ENCODE measurements at places on chromosomes 6 and 20.

DNA sequence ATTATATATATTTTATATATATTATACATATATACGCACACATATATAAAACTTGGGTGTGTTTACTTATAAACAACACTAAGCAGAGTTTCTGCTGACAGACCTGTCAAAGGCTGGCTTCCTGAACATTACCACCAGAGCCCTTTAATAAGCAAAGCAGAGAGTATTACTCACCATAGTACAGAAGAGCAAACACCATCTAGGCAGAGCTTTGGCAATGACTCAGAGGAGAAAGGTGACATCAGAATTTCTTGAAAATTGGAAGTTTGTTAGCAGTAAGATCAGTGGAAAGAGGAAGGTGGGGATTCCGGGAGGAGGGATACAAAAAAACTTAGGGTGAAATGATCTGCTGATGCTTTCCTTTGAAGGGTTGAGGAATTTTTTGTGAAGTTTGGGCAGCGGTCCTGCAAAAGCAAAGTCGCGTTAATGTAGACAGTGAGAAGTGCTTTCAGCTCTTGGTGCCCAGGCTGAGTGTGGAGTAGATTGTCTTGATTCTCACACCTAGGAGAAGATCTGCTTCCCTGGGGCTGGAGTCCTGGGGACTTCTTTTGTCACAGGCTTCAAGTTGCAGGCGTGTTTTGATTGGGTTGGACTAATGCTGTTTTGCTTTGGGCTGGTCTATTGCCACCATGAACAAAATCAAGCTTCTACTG lies 109.6 kb upstream of the BACH2 start:
- DNase-seq: no peak

GRCh38 chr6:142011156-142011555 lies 121.6 kb upstream of the GJE1 start:
- DNase-seq: peak; percentile 24

- DNase-seq: no peak
Measured at GRCh38 chr6:111952274-111952673, 79.0 kb upstream of the FYN start.

DNA sequence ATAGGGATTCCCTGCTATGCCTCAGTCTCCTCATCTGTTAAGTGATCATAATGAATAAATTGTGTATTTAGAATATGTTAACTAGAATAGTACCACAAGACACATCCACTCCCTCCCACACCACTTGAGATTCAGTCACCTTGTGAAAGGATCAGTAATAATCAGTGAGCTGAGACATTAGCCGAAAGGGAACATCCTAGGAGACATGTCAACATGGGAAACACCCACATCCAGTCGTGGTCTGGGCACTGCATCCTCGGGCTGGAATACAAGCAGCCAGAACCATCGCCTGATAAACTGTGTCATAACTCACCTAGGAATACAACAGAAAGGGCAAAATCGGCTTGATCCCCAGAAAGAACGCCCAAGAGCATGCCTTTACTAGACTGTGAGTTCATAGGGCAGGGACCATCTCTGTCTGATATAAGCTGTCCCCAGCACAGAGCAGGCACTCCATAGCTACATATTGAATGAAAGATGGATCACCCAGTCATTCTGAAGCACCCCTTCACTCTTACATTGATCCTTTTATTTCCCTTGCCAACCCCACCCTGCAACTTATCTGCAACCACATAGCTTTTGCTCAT lies 23.9 kb downstream of the RIPOR2 start:
- DNase-seq: no peak

GRCh38 chr6:70700922-70701876 lies 33.5 kb downstream of the SMAP1 start:
- DNase-seq: no peak

DNA sequence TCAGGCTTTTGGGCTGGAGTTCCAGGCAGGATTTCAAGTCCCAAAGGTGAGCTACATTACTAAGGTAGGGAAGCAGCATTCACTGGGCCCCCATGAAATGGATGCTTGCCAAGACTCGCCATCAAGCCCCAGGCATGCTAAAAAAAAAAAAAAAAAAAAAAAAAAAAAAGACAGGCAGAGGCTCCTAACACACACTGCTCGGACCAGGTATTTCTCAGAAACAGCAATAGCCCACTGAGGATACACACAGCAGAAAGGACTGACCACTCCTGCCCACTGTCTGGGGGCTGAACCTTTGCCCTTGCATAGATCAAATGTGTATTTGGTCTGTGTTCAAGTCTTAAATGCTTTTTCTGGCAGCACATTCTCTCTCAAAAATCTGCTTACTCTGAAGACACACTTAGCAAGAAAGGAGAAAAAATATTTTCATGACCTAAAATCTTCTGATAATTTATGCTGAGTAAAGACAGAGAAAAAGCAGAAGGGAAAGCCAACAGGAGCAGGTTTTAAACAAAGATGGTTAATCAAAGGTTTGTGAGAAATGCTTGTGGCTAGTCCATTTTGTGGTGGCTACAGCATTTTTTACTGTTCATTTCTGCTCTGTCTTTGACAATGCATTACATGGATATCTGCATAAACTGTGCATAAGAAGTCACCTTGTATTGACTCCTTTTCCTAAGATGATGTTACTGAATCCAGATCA lies 37.9 kb upstream of the BEND6 start:
- no peak for DNase-seq

DNA sequence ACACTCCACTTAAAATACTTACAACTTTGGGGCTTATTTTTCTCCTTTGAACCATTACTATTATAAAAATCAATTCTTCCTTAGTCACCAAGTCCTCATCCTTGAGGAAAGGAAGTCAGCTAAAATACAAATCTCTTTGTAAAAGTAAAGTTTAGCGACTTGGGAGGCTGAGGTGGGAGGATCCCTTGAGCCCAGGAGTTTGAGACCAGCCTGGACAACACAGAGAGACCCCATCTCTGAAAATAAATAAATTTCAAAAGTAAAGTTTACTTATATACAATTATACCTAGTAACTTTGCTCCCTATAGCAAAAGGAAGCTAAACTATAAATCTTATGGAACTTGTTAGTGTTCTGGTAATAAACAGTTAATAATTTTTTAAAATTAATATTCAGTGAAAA lies 40.4 kb downstream of the MYB start:
- no peak for DNase-seq

DNA sequence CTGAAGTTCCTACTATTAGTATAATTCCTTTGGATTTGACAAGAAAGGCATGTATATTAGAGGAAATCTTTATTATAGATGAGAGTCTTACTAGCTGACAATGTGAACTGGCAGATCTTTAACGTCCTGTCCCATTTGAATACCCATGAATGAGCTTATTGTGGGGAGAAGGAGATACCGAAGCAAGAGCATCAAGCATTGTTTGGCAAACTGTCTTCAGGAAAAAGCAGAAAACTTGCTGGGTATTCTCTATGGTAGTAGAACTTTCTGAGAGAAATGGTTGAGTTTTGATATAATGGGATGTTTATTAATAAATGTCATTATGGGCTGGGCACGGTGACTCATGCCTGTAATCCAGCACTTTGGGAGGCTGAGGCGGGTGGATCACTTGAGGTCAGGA lies 18.3 kb downstream of the RSPO3 start:
- DNase-seq: no peak

DNA sequence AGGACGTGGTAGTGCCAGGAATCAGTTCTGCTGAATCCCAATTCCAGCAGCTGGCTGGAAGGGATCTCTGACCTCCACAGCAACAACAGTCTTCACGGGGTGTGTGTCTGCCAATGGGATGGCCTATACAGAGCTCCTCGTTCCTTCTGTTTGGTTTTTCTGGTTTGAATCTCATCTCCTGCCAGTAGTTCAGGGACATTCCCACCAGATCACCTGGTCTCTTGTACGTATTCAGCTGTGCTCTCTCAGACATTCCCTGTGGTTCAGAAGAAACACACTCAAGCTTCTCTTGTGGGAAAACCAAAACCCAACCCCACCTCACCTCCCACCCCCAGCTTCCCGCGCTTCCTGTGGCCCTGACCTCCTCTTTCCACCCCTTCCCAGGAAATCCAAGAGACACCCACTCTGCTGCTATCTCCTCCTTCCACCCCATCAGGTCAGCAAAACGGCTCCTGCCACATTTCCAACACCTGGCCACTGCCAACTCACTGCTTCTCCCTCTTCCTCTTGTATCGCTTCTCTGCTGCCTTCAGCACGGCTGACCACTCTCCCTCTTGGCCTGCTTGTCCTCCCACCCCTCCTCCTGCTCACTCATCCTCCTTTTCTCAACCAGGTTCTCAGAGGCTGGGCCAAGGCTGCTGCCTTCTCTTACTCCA lies 63.3 kb upstream of the PTGIS start:
- DNase-seq: no peak

DNA sequence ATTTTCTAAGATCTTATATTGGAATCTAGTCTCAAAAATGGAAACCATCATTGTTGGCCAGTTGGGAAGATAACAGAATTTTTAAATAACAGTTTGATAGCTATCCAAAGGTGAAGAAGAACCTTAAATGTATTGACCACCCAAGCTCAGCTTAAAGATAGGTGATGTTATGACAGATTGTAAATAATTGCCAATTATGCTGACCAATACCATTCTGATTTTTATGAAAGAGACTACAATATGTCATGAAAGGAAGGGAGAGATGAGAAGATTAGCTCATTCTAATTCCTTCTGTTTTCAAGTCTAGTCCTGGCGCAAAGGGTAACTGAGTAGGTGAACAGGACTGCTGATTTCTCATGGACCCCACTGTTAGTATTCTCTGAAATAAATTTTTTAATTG lies 5.7 kb upstream of the TAB2 start:
- DNase-seq: no peak

- peak; percentile 84 for DNase-seq
Measured at GRCh38 chr20:63698739-63699465, 2.5 kb downstream of the TNFRSF6B start.

DNA sequence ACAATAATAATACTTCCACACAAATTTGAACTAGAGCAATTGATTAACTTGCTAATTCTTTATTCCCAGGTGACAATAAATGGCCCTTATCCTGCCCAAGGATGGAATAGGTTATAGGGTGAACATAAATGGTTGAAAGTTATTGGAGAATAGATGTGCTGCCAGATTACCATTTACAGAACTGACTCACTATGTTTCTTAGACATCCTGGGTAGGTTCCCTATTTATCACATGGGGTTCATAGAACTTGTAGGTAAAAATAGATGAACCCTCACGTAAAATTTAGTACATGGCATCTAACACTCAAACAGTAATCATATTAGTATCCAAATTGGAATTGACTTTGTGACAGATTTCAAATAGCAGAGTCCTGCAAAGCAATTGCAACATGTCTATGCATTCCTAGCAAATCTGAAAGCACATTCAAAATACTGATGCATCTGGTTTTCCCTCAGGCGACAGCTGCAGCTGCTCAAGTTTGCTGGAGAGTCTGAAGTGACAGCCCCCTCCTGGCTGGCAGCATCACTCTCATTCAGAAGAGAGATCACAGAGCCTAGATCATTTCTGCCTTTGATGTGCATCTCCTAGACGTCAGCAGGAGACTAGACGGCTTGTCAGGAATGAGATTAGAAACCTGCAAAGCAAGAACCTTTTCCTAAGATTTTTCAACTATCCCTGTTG lies 80.2 kb upstream of the RNF217 start:
- peak; percentile 63 for DNase-seq

DNA sequence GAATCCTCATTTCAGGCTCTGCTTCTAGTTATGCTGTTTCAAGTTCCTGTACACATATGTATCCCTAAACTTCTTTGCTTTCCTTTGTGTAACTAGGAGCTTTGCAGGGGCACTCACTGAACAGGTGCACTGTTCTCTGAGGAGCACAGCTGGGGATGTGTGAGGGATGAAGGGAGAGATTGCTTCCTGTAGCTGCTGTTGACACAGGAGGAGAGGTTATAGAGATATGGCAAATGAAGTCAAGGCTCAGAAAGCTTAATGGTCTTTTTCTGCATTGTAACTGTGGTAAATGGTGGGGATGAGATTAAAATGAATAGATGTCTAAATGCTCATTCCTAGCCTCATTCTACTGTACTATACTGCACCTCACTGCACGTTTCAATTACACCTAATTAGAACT lies 454.3 kb downstream of the BTBD3 start:
- DNase-seq: no peak

GRCh38 chr6:108622641-108623298 lies 62.1 kb downstream of the FOXO3 start:
- peak; percentile 96 for DNase-seq

DNA sequence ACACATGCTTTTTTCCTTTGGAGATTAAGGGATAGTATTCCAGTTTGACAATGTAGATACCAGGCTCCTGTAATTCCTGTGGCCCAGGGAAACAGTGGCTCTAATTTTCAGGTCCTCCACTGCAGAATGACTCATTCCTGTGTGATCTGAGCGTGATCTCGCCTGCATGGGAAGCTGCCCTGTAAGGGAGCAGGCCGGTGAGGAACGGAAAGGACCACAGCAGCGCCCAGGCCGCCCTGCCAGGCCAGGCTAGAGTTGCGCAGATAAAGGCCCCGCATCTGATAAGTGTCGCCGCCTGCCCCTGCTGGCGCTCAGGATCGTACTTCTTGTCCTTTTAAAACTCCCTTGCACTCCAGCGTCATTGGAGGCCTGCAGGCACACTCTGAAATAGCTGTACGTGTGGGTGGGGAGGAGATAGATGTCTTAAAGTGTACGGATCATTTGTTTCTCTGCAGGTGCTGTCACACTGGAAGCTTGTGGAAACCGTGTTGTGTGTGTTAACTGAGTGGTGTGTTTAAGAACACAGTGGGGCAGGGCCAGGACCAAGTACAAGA lies 60.7 kb downstream of the SYNJ2 start:
- no peak for DNase-seq

DNA sequence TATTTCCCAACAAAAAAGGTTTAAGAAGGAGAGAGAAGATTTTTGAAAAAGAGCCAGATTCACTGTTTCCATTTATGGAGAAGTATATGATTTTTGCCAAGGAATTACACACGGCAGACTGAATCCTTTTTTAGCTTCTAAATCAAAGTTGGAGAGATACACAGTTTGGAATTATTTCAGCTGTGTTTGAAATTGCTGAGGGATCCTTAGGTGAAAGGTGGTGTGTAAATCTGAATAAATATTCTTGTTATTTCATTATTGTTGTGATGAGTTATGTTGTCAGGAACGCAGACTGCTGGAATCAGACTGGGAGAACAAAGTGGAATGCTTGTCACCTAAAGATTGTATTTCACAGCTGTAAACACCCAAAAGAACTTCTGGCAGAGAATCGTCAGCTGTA lies 168.5 kb upstream of the AKIRIN2 start:
- DNase-seq: no peak

- DNase-seq: peak; percentile 94
Measured at GRCh38 chr20:31713312-31714273, 9.1 kb downstream of the BCL2L1 start.

- no peak for DNase-seq
Measured at GRCh38 chr6:160421854-160422253, 73.7 kb downstream of the SLC22A3 start.

- DNase-seq: no peak
Measured at GRCh38 chr20:60903325-60903971, 348.6 kb upstream of the CDH4 start.

DNA sequence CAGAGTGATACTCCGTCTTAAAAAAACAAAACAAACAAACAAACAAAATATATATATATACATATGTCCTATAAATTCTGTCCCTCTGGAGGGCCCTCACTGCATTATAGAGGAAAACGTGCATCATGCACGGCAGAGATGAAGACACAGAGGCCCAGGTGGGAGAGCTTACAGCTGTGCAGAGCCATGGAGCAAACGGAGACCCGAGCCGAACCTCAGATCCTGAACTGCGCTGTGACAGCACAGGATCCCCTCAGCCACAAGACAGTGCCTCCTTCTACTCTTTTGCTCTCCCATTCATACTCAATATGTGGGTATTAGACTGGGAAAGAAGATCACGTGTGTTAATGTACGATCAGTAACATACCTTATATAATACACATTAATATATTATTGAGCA lies 81.6 kb downstream of the ZNF217 start:
- no peak for DNase-seq

- DNase-seq: no peak
Measured at GRCh38 chr6:147621961-147622360, 113.5 kb downstream of the SAMD5 start.
